ENCODE measurements at places on chromosomes 2 and 18.

DNA sequence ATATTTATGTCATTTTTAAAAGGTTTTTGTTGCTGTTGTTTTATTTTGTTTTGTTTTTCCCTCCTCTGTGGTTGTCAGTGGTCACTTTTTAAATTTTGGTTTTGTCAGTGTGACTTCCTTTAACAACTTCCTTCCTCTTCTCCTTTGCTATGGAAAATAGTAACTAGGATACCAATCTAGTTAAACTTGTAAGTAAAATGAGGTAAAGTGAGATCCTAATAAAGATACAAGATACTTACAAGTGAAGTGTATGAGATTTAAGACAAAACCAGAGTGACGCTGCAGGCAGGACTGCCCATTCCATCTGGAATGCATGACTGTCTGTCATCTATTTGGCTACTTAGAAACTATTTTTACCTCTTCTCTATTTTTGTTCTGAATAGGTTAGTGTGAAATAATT lies 30.6 kb upstream of the CREB1 start:
- DNase-seq, result no peak

GRCh38 chr2:202100176-202100575 lies 27.1 kb downstream of the KIAA2012 start:
- no peak for DNase-seq

- DNase-seq, result no peak
Measured at GRCh38 chr18:41545091-41545888, 409.7 kb upstream of the PIK3C3 start.

DNA sequence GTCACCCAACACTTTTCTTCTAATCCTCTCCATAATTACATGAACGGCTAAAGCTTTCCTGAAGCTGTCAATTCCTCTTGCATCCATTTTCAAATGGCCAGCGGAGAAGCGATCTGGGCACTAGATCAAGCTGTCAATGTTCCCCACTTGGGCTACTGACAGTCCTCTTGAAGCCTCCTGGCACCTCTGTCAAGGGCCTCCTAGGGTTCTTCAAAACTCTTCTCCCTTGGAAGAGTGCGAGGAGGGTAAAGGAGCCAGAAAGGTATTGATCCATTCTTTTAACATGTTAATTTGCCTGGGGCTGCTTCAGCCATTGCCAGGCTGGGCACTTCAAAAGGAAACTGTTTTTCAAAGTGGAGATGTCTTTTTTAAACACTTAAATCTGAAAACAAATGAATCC lies 19.8 kb downstream of the EPHA4 start:
- no peak for DNase-seq

DNA sequence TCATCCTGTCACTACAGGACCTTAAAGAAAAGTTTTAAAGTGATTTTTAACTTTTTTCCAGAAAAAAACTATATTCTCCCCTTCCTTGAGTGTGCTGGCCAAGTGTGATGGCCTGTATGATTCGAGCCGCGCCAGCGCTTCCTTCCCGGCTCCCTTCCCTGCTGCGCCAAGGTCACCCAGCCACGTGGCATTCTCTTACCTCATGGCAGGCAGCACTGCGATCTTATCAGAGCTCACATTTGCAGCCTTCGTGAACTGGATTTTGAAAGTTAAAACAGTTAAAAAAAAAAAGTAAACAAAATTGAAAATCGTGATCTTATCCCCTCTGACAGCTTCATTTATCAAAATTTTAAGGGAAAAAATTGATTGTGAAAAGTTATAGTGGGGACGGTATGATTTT lies 279.8 kb downstream of the PTGR3 start:
- no peak for DNase-seq

DNA sequence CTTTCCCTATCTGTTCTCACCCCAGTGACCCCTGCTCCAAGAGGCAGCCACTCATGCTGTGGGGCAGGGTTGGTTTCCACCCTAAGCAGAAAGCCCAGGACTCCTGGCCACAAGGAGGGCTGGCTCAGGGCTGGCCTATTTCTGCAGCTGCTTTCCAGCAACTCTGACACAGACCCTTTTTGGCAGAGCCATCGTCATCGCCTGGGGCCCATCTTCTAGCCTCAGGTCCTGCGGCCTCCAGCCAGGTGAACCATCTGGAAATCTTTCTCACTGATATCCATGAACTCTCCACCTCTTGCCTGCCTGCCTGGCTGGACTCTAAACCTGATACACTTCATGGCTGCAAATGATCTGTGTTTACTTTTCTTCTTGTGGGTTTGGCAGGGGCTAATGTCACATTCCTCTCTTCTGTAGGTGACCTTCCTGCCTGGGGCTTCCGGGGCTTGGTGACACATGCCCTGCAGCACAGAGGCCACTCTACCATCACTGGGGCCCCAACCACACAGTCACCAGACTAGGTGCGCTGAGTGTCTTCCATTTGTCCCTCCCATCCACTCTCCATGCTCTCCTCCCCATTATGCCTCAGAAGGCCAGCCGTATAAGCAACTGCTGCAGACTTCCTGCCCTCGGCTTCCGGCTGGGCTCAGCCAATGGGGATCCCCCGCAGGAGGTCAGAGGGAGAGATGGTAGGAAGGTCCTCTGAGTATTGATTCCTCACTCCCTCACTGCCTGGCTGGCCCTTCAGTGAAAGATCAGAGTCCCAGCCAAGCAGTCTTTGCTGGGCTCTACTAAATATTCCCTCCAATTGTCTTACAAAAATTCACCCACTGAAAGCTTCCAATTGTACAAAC lies 9.7 kb upstream of the COPS8 start:
- no peak for DNase-seq

GRCh38 chr18:40911582-40912254 lies 1043.3 kb upstream of the PIK3C3 start:
- DNase-seq, result no peak

GRCh38 chr2:33448220-33448899 lies 28.1 kb upstream of the RASGRP3 start:
- no peak for DNase-seq

DNA sequence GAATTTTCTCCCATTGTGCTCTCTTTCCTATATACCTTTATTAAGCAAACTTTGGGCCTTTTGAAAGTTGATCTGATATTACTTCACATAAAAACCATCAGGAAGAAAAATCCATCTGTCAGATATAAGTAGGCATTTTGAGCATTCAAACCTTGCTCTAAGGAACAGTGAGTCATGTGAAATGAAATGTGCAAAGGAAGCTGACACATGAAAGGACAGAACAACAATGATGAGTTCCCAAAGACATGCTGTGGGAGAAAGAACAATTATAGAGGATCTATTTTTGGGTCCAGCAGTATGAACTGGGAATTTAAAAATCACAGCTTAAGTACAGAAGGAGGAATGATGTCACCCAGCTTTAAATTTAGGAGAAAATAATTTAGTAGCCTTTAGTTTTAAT lies 18.1 kb downstream of the CALCRL start:
- DNase-seq, result no peak

DNA sequence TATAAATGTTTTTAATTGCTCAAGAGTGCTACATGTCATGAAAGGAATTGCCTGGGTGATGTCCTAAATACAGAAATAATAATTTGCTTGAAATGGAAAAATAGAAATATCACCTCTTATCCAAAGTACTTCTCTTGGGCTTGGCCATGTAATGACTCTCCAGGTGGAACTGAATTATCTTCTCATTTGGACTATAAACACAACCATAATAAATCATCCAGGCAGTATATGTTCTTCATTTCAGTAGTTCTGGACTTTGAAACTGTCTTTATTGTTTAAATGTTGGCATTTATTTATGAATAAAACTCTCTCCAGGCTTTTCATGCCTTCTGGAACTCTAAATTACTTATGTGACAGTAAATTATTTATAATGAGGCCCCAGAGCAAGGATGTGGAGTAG lies 40.5 kb downstream of the OXER1 start:
- DNase-seq, result no peak

DNA sequence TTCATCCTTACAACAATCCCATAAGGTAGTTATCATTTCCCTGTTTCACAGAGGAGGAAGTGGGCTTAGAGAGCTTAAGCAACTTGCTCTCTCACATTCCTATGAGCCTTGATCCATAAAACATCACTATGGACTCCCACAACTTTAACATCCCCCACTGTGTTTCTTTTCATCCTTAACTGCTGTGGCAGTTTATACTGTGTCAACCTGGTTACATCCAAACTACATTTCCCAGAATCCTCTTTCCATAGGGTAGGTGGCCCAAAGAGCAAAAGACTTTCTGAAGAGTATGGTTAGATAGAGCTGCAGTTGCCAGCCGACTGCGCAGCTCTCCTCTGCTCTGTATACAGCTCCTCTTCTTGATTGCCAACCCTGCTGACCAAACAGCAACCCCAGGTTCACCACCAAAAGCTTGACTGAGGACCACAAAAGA lies 22.5 kb downstream of the MAP3K2 start:
- no peak for DNase-seq

GRCh38 chr2:134396493-134396892 lies 142.6 kb downstream of the MGAT5 start:
- DNase-seq, result no peak

GRCh38 chr2:129767346-129768035 lies 212.0 kb upstream of the RAB6C start:
- no peak for DNase-seq

GRCh38 chr2:174570318-174570958 lies 27.2 kb downstream of the WIPF1 start:
- DNase-seq, result no peak

GRCh38 chr18:35267809-35268208 lies 22.2 kb downstream of the ZSCAN30 start:
- peak; percentile 45 for DNase-seq

DNA sequence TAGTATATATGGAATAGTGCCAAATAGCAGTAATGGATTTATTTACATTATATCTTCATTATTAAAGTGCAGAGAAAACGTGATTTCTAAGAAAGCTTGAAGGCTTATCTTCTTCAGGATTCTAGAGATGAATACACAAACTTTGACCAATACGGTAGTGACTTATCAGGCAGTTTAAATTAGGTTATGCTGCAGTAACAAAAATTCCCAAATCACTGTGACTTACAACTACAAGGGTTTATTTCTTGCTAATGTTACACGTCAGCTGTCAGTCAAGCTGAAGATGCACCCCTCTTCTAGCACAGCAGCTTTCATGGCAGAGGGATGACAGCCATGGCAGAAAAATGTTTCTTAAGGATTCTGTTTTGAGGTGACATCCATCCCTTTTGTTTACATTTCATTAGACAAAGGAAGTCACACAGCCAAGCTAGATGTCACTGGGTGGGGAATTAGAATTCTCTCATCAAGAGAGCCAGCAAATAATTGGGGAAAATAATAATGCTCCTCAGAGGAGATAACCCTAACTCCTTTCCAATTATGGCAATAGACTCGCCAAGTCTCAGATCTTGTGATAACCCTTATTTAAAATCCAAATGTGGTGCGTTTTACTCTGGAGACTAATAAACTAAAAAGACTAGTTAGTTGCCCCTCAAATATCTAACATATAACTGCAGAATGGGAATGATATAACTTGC lies 268.3 kb upstream of the CYP26B1 start:
- DNase-seq, result no peak

DNA sequence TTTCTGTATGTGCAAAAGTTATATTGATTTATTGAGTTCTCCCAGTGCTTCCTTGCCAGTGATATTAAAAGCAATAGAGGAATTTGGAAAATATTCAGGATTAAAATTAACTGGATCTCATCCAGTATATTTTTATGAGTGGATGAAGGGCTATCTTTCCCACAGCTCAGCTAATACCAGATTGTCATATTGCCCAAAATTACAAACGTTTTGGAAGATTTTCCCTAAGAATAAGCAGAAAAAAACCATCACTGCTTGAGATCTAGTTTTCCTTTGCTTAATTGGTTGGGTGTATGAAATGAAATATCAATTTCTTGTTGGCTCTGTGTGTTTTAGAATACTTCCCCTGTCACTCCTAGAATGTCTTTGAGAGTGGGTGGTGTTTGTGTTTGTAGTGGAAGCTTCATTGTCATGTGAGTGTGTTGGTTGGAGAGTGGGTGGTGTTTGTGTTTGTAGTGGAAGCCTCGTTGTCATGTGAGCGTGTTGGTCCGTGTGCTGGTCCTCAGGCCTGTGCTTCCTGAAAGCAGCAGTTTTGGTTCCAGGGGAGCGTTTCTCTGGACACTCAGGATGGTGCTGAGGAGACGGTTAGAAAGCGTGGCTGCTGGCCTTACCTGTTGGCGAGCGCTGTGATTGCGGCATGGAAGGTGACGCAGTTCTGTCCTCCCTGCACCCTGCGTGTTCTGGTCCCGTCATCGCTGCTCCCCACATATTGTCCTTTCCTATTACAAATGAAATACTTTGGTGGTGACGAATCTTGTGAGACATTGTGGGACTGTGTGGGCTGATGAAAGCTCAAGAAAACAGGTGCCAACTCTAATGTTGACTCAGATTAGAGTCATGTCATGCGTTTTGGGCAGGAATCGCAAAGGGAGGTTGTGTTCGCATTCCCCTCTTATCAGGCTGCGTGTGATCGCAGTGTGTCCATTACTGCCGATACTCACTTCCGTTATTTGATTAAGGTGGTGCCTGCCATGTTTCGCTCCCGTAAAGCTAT lies 12.4 kb downstream of the ASB1 start:
- DNase-seq, result peak; percentile 25

DNA sequence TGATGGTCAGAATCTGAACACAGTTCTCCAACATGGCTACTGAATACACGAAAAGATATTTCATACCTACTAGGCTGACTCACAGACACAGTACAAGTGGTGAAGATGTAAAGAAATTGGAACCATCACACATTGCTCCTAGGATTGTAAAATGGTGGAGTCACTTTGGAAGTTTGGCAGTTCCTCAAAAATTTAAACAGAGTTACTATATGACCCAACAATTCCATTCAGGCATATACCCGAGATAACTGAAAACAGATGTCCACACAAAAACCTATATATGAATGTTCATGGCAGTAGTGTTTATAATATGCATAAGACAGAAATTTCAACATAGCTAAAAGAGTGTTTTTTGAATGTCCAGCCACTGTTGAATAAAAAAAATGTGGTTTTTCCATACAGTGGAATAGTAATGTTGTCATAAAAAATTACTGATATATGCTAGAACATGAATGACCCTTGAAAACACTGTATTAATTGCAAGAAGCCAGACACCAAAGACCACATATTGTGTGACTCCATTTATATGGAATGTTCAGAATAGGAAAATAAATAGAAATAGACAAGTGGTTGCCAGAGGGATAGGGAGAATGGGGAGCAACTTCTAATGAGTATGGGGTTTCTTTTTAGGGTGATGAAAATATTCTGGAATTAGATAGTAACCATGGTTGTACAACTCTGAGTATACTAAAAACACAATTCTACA lies 10.1 kb downstream of the RMP24 start:
- DNase-seq, result no peak

Data from natural killer cell (primary cell).